ENCODE measurements at places on chromosomes 5 and 9.

DNA sequence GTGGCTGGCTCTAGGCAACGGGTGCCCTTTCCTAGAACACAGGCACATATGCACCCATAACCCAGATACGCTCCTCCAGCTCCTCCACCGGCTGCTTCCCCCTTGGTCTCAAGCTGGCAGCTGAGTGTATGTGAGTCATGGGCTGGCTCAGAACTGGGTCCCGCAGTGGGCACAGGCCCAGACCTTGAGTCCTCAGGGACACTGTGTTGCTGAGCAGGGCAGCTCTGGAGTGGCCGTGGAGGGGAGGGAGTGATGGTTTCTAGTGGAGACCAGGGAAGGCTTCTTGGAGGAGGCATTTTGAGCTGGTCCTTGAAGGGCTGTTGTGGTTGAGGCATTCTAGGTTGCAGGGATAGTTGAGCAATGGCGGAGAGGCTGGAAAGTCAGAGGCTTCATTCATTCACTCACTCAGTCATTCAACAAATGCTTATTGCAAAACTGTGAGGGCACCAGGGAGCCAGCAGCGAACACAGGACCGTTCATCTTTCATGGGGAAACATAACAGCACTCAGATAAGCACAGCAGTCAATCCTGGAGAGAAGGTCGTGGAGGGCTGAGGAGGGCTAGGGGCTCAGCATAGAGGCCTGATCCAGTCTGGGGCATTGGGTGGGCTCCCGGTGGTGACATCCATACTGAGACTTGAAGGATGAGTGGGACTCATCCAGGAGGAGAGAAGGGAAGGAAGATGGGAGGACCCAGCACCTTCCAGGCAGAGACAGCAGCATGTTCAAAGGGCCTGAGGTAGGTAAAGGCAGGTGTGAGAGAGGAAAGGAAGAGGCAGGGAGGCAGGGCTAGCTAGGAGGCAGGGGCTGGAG, 2.4 kb downstream of the BBLN start:
- H3K27ac ChIP-seq = peak overlapping the region; percentile 26
- no peak for DNase-seq
- H3K36me3 ChIP-seq = peaks cover 14% of the 10 kb centered on the region
- no peaks in the 10 kb centered on the region for H3K27me3 ChIP-seq
- peaks cover 4% of the 10 kb centered on the region for H3K4me1 ChIP-seq

GRCh38 chr5:40401284-40402006, 278.3 kb upstream of the PTGER4 start:
- no peaks in the 10 kb centered on the region for H3K27me3 ChIP-seq
- no peak for DNase-seq
- no peaks in the 10 kb centered on the region for H3K36me3 ChIP-seq
- H3K4me1 ChIP-seq = no peaks in the 10 kb centered on the region
- no peak overlapping the region for H3K27ac ChIP-seq

DNA sequence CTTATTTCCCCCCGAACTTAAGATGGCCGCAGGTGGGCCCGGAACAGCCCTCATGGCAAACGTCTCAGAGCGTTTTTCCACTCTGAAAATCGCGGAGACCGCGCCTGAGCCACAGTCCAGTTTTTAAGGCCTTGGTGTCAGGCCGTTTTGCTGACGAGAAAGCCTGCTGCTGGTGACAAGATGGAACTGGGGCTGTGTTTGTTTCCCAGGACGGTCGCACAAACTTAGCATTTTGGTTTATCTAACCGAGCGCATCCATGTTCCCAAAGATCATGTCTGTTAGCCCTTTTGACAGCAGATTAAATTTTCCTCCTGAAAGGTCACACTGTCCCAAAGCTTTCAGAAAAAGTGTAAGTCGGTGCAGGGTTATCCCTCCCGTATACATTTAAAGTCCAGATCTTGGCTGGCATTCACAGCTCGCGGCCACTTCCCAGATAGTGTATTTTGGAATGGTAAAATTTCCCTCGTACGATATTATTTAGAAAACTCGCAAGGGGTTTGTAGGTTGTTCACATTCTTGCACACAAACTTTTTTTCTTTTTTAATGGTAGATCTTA, 812 bp downstream of the SREK1 start:
- DNase-seq = no peak
- peaks cover 3% of the 10 kb centered on the region for H3K27me3 ChIP-seq
- H3K27ac ChIP-seq = peak overlapping the region; percentile 100
- peaks cover 24% of the 10 kb centered on the region for H3K4me1 ChIP-seq

DNA sequence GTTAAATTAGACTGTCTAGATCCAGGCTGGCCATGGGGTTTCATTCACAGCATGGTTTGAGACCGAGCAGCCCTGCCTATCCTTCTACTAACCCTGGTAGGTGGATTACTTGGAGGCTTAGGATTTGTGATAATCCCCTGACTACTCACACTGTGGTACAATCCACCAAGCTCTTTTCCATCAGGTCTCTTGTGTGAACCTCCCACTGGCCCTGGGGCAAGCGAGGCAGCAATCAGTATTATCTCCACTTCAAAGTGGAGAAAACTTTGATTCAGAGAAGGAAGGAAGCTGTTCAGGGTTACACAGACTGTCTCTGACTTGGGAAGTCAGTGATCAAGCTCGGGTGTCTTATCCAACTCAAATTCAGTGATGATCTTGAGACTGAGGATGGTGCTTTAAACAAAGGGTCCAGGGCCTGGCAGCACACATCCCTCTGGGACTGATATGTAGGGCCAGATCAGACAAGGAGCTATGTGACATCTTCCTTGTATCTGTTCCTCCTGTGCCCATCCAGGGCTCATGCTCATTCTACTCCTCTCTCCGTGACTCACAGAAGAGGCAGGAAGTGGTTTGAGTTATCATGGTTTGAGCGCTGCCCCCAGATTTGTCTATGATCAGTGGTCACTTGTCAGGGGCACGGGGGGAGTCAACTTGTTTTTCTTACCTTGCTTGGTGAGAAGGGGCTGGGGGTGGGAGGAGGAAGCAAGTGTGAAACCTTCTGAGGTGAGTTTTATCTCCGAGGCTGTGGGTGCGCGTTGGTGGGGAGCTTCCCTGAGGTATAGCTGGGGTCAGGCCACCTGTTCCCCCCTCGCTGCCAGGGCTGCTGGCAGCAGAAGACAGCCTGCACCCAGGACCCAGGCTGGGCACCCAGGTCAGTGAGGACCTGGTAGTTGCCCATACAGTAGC, 48.6 kb downstream of the RGS3 start:
- no peak overlapping the region for H3K4me3 ChIP-seq
- peaks cover 31% of the 10 kb centered on the region for H3K4me1 ChIP-seq
- no peak for DNase-seq
- no peaks in the 10 kb centered on the region for H3K27me3 ChIP-seq
- peak overlapping the region; percentile 33 for H3K27ac ChIP-seq

GRCh38 chr5:36573438-36573837, 33.0 kb upstream of the SLC1A3 start:
- no peak overlapping the region for H3K27ac ChIP-seq
- no peak for DNase-seq
- H3K36me3 ChIP-seq = no peaks in the 10 kb centered on the region
- H3K4me3 ChIP-seq = no peak overlapping the region
- H3K27me3 ChIP-seq = peaks cover 11% of the 10 kb centered on the region

GRCh38 chr9:5113523-5113922, 71.9 kb downstream of the INSL6 start:
- DNase-seq = no peak
- no peaks in the 10 kb centered on the region for H3K4me1 ChIP-seq
- H3K27me3 ChIP-seq = no peaks in the 10 kb centered on the region

DNA sequence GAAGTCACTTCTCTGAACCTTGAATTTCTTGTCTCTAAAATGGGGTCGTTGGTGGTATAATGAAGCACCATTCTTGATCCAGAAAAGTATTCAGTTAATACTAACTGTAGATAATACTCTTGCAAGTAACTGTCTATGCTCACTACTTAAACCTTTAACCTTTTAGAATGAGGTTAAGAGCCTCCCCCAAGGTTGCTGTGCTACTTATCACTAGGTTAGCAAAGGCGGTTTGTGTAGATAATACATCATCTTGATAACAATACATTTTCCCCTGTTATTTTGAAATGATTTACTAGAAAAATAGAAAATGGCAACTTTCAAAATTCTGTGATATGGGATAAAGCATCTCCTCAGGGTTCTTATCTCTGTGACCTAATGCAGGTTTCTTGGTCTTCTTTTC, 12.6 kb downstream of the MAP3K1 start:
- peaks cover 5% of the 10 kb centered on the region for H3K27me3 ChIP-seq
- H3K27ac ChIP-seq = no peak overlapping the region
- no peaks in the 10 kb centered on the region for H3K36me3 ChIP-seq
- no peak overlapping the region for H3K4me3 ChIP-seq

DNA sequence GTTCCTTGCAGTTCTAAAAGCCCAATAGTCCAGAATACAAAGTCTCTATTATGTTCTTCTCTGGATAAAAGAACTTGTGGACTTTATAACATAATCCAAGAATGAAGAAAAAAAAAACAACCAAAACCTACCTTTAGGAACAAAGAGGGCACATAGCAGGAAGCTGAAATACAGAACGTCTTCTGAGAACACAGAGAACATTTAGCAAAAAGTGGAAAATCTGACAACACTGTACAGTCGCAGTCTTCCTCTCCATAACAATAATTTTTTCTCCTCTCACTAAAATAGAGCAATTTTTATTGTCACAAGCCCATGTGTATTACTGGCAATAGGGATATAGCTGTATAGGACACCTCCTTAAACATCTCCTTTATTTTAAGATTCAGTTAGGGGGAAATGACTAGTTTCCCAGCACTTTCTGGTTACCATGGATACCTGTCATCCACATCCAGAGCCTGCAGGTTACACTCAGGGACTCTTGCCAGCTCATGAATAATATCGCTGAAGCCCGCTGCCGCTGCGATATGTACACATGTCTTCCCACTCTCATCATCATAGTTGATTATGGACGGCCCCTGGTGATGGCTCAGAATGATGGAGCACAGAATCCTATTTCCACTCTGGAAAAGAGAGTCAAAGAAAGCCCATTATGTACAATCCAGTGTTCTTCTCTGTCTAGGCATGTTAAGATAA, 106.5 kb downstream of the ANKRD55 start:
- no peak overlapping the region for H3K27ac ChIP-seq
- H3K27me3 ChIP-seq = no peaks in the 10 kb centered on the region
- DNase-seq = no peak
- H3K36me3 ChIP-seq = peaks cover 4% of the 10 kb centered on the region
- no peak overlapping the region for H3K4me3 ChIP-seq
- H3K4me1 ChIP-seq = peaks cover 26% of the 10 kb centered on the region

DNA sequence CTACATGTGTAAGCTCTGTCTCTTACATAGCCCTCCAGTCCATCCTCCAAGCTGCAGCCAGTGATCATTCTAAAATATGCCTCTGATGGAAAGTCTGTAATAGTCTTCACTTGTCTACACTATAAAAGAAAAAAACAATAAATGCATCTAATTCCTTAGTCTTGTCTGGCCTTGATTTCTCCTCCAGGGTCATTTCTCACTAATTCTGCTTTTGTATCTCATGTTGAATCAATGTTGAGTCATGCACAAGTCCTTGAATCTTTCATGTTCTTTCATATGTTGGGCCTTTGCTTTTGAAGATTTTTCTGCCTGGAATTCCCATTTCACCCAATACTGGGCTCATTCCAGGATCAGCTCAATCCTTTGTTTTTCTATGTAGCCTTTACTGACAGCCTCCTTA, 121.1 kb upstream of the TRIM32 start:
- H3K4me3 ChIP-seq = no peak overlapping the region
- no peaks in the 10 kb centered on the region for H3K36me3 ChIP-seq
- no peaks in the 10 kb centered on the region for H3K27me3 ChIP-seq
- DNase-seq = no peak
- H3K4me1 ChIP-seq = peaks cover 10% of the 10 kb centered on the region
- H3K27ac ChIP-seq = no peak overlapping the region

DNA sequence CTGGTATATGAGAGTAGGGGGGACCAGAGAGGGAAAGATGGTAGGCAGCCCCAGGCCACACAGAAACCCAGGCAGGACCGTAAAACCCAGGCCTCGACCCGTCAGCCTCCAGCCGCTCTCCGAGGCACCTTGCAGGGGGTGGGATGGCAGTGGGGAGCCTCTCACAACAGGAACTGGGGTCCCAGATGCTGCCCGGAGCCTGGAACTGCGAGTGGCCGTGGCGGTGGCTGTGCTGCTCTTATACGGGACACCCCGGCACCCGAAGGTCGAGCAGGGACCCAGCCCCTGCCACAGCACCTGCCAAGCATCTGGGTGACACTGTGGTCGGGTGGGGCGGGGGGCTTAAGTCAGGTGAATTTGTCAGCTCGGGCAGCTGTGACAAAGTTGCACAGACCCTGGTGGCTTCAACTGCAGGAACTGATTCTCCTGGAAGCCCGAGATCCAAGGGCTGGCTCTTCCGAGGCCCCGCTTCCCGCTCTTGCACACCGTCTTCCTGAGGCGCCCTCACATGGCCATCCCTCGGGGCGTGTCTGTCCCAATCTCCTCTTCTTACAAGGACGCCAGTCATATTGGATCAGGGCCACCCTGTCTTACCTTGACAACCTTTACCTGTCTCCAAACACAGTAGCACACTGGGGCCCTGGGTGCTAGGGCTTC, 47.6 kb upstream of the EGFL7 start:
- DNase-seq = no peak
- H3K27me3 ChIP-seq = peaks cover 12% of the 10 kb centered on the region
- H3K4me3 ChIP-seq = no peak overlapping the region
- peaks cover 11% of the 10 kb centered on the region for H3K4me1 ChIP-seq
- H3K27ac ChIP-seq = no peak overlapping the region

GRCh38 chr5:38672059-38672788, 115.8 kb upstream of the LIFR start:
- H3K27me3 ChIP-seq = no peaks in the 10 kb centered on the region
- H3K36me3 ChIP-seq = no peaks in the 10 kb centered on the region
- peaks cover 26% of the 10 kb centered on the region for H3K4me1 ChIP-seq
- DNase-seq = no peak
- H3K4me3 ChIP-seq = no peak overlapping the region

GRCh38 chr5:121296356-121296755, 555.3 kb upstream of the FTMT start:
- H3K27ac ChIP-seq = no peak overlapping the region
- no peak overlapping the region for H3K4me3 ChIP-seq
- no peak for DNase-seq
- H3K4me1 ChIP-seq = no peaks in the 10 kb centered on the region
- no peaks in the 10 kb centered on the region for H3K27me3 ChIP-seq
- no peaks in the 10 kb centered on the region for H3K36me3 ChIP-seq

- H3K36me3 ChIP-seq = no peaks in the 10 kb centered on the region
- H3K4me1 ChIP-seq = no peaks in the 10 kb centered on the region
- H3K27ac ChIP-seq = no peak overlapping the region
- peaks cover 9% of the 10 kb centered on the region for H3K27me3 ChIP-seq
- H3K4me3 ChIP-seq = no peak overlapping the region
Observed at GRCh38 chr9:38249587-38250210, 142.8 kb upstream of the ALDH1B1 start.

- H3K4me3 ChIP-seq = no peak overlapping the region
- DNase-seq = no peak
- H3K36me3 ChIP-seq = no peaks in the 10 kb centered on the region
Observed at GRCh38 chr5:31827867-31828266, 188.9 kb downstream of the PDZD2 start.

- H3K27ac ChIP-seq = no peak overlapping the region
- DNase-seq = no peak
- H3K4me3 ChIP-seq = no peak overlapping the region
- H3K36me3 ChIP-seq = peaks cover 3% of the 10 kb centered on the region
- H3K27me3 ChIP-seq = peaks cover 11% of the 10 kb centered on the region
- no peaks in the 10 kb centered on the region for H3K4me1 ChIP-seq
Observed at GRCh38 chr5:116360008-116360853, 214.4 kb downstream of the SEMA6A start.

- H3K4me1 ChIP-seq = no peaks in the 10 kb centered on the region
- H3K4me3 ChIP-seq = no peak overlapping the region
- DNase-seq = no peak
- H3K36me3 ChIP-seq = no peaks in the 10 kb centered on the region
- H3K27me3 ChIP-seq = no peaks in the 10 kb centered on the region
- H3K27ac ChIP-seq = no peak overlapping the region
Observed at GRCh38 chr9:30967476-30967875, 1417.0 kb upstream of the ACO1 start.

GRCh38 chr9:95297316-95297715, 20.2 kb downstream of the FANCC start:
- no peak overlapping the region for H3K4me3 ChIP-seq
- H3K27me3 ChIP-seq = no peaks in the 10 kb centered on the region
- peaks cover 3% of the 10 kb centered on the region for H3K36me3 ChIP-seq
- peaks cover 1% of the 10 kb centered on the region for H3K4me1 ChIP-seq
- no peak for DNase-seq
